Kidney tubule cell (primary cell): ENCODE measurements at places on chromosomes 12 and 14.

DNA sequence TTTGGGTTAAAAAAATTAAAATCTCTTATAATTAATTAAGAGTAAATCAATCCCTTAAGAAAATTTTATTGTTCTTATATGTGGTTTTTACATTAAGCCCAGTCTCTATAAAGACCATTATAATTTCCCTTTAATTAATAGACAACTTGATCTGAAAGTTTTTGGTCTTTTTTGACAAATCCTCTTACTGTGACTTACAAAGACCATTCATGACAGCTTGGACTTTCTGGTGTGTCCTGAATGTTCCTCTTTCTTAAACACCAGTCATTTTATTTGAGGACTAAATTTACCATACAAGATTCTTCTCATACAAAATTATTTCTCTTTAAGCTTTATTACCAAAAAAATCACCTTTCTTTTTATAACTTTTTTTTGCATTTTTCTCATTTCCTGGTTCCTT lies 368.3 kb downstream of the ADGRD1 start:
- DNase-seq, result no peak

- no peak for DNase-seq
Measured at GRCh38 chr14:104427131-104427851, 152.3 kb upstream of the C14orf180 start.

- DNase-seq, result no peak
Measured at GRCh38 chr14:58951143-58951542, 237.3 kb upstream of the DAAM1 start.

DNA sequence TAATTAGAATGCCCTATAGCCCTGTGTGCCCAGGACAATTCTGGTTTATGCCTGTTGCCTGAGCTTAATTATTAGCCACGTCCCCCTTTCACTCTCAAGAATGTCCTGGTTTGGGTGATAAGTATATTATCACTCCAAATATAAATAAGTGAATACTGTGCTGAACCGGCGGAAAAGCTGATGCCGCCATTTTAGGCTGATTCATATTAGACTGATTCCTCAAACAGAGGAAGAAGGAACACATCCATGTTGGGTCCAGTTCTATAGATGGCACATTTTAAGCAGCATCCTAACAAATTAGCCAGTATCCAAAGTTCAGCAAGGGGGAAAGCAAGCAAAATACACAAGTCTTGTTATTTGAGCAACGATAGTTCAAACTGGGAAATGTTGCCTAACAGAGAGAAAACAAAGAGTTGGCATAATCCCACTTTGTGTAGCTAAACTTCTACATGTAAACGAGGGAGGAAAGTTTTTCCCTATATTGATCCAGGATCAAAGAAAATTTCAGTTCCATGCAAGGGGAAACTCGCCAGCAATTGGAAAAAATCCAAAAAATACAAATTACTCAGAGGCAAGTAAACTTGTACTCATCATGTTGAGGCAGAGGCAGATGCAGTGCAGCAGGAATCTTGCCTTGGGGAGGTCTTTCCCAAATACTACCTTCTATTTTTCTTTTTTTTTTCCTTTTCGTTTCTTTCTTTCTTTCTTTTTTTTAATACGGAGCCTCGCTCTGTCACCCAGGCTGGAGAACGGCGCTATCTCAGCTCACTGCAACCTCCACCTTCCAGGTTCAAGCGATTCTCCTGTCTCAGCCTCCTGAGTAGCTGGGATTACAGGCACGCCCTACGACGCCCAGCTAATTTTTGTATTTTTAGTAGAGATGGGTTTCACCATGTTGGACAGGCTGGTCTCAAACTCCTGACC lies 96.2 kb downstream of the ITPR2 start:
- peak; percentile 41 for DNase-seq

DNA sequence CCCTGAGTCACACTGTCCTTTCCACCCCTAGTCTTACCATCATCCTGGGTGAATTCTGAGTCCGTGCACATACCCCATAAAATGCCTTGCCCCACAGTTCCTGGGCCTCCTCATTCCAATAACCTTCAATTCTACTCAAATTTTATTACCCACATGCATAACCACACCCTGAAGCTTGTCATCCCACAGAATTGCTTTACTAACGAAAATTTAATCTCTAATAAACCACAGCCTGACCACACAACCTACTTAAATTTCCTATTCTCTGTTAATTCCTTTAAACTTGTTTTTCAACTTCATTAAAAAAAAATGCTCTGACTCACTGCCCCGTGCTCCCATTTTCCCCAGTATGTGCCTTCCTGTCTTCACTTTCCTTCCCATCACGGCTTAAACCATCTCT lies 205.9 kb downstream of the PHLDA1 start:
- peak; percentile 98 for DNase-seq

GRCh38 chr12:15625075-15625474 lies 164.1 kb downstream of the EPS8 start:
- DNase-seq, result no peak

DNA sequence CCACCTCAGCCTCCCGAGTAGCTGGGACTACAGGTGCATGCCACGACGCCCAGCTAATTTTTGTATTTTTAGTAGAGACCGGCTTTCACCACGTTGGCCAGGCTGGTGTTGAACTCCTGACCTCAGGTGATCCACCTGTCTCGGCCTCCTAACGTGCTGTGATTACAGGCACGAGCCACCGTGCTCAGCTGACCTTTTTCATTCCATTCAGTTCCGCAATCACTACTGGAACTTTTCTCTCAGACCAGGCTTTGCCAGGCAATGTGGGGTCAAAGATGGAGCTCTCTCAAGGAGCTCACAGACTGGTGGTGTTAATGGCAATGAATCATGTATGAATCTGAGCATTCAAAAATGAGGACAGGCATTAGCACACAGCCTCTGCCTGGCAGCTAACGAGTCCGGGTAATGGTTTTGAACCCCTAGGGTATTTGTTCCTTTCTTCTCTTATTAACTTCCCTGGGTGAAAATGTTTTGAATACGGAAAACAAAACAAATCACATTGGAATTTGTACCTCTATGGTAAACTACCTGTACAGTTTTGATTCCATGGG lies 9.4 kb upstream of the TCHP start:
- peak; percentile 25 for DNase-seq
